Prostate gland (tissue), 2 donors: ENCODE measurements at places on chromosomes 1 and 21. TPM values are rescaled to one million over a fixed set of nuclear protein-coding genes. Genes with fewer than 3 reads are reported as not detected.

Gene HSPG2
- 257 TPM for total RNA-seq

DNA sequence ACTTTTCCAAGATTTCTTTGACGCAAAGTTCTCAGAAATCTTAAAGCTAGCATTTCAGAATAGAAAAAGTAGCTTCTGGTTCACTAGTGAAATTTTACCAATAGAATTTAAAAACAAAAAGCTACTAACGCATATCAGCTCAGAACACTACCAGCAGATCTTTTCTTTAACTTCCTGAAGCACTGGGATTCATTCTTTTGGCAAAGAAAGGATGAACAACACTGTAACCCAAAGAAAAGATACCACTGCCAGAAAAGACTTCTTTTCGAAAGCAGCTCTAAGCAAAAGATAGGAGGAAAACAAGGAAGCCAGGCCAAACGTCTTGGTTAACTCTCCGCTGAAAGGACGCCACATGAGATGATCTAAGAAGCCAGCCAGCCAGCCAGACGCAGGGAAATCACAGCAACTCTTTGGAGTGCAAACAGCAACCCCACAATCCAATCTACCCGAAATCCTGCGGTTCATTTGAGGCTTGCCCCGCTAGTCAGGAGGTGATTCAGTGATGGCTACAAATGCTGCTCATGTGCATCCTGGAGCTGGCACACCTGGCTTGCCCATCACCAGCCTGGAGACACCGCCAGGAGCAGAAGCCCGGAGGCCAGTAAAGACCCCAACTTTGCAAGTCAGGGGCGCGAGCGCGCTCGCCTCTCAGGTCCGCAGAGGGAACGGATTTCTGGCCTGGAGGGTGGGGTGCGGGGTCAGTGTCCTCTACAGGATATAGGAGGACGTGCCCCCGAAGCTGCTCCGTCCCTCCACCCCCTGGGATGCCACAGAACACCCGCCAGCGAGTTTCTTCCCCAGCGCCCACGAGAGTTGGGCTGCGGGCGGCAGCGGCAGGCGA is 812 bp downstream of the NBPF1 start:
- peak; percentile 75 for DNase-seq

Gene CAMK2N1
- 12.7 TPM for total RNA-seq

DNA sequence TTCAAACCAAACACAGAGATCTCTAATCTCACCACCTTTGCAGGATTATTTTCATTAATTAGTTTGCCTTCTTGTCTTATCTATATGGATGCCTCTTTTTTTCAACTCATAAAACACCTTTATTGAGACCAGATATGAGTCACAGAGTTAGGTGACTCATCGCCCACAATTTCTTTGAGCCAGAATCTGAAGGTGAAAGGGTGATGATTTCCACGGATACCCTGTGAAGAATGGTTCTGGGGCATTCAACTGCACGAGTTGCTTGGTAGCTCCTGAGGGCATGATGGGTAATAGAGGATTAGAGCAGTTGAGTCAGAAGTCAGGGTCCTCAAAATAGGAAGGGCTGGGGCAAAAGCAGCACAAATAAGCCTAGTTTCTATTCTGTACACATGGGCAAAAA is 128.2 kb downstream of the TBX19 start:
- no peak for DNase-seq

GRCh38 chr21:21232320-21232719 is 234.1 kb downstream of the NCAM2 start:
- DNase-seq: no peak

GRCh38 chr1:236258114-236258622 is 23.6 kb downstream of the ERO1B start:
- no peak for DNase-seq

- no peak for DNase-seq
Measured at GRCh38 chr1:92365378-92366039, 66.7 kb downstream of the RPAP2 start.
